Activated CD4-positive, alpha-beta T cell treated with anti-CD3 and anti-CD28 coated beads for 36 hours (primary cell): ENCODE measurements at places on chromosomes 12 and 14.

GRCh38 chr12:105226219-105226618 is 9.8 kb downstream of the APPL2 start:
- peak; percentile 49 for DNase-seq

DNA sequence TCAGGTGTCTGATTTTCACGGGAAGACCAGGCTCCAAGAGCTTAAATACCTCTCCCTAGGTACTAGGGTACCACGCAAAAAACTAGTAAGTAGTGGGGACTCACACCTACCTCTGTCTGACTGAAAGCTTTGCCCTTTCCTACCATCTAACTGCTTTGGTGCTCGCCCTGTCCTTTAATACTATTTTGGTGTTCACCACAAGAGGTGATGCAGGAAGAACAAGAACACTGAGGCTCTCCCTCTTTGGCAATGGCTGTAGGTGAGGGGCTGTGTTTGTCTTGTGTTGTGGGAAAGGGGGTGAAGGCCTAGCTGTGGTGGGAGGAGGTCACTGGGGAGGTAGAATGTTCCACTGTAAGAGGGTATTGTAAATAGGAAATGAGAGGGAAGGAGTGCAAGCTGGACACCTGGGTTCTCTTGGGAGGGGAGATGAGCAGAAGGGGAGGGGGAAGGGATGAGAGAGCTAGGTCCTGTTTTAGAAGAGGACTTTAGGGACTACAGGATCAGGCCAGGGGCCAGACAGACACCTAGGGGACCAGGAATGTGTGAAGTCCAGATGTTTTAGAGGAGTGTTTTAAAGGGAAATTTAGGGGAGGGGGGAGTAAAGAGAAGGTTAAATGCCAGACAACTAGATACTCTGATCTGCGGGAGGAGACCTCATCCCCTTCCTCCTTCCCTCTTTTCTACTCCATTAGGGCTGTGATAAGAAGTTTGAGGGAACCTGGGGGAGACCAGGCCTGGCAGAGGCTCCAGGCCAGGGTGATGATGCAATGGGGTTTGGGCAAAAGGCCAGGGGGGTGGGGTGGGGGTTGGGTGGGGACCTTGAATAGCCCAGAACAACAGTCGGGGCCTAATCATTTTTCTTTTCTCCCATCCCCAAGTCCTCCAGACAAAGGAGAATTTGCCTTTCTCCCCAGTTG is 2.1 kb downstream of the ITGA5 start:
- no peak for DNase-seq

DNA sequence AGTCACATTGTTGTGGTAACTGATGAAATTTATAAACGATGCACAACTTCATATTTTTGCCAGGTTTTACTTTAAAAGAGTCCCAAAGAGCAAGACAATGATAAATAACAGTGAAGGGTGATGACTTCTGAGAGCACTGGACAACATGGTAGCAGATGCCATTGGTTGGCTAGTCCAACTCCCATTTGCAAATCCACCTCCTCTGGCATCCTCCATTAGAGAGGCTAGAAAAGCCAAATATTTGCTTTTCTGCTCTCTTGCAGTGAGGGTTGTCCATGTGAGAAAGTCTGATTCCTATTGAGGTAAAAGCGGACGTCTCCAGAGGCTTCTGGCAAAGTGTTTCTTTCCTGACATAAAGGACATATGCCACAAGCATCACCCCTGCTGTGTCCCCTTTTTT is 89.6 kb upstream of the BMP4 start:
- DNase-seq = no peak

DNA sequence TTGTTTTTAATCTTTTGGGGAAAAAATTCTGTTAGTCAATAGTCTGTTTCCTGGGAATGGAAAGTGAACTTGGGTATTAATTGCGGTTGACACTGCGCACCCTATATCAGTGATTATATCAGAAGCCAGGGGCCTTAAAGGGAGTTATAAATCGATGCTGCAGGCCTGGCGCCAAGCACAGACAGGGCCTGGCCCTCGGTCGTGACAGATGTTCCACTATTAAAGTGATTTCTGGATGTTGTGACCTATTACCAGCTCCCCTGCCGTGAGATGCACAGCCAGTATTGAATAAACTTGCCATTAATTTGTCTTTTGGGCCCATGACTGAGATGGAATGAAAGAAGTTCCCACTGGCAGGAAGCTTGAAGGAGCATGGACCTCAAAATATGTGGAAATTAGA is 45.1 kb upstream of the KITLG start:
- DNase-seq = no peak

DNA sequence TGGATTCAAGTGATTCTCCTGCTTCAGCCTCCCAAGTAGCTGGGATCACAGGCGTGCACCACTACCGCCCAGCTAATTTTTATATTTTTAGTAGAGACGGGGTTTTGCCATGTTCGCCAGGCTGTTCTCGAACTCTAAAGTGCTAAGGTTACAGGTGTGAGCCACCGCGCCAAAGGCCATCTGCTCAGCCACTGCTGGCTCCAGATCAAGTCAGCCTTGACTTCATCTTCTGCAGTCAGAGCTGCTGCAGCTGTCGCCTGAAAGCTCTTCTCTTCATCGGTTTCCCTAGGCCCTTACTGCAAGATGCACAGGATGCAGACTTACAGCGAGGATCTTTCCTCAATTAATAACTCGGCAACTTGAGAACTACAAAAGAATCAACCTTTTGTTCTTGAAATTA is 66.8 kb downstream of the CLIP1 start:
- no peak for DNase-seq
